Activated CD4-positive, alpha-beta T cell treated with anti-CD3 and anti-CD28 coated beads, Interleukin-2, amount 10 ng/mL, durations not matched to agents 24 days and 14 days (primary cell): ENCODE measurements at places on chromosomes 5 and 9. TPM values are rescaled to one million over a fixed set of nuclear protein-coding genes. Genes with fewer than 3 reads are reported as not detected.

OR13C8 gene
- not detected in 2 replicates for total RNA-seq

PCDHGA10 gene
- total RNA-seq, result 0.07 and 0.21 TPM in 2 replicates

PRLR gene
- not detected in 2 replicates for total RNA-seq

FAM153A gene
- 12.8 and 13.1 TPM in 2 replicates for total RNA-seq

GRCh38 chr9:130002320-130002719, 40.7 kb downstream of the FNBP1 start:
- no peak for DNase-seq

DNA sequence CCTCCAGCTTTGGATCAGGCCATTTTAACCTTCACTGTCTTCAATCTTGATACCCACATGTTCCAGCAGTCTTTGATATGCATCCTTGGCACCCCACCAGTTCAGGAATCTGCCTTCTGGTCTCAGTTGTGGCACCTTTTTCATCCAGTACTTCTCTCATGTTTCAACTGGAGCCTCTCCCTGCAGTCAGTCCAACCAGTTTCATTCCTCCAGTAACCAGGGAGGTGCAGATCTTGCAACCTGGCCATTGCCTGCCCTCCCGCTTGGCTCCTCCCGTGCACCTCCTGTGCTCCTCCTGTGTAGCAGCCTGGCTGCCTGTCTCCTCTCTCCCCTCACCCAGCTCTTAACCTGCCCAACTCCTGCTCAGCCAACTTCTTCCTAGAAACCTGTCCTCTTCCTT, 20.2 kb downstream of the FUBP3 start:
- no peak for DNase-seq

DNA sequence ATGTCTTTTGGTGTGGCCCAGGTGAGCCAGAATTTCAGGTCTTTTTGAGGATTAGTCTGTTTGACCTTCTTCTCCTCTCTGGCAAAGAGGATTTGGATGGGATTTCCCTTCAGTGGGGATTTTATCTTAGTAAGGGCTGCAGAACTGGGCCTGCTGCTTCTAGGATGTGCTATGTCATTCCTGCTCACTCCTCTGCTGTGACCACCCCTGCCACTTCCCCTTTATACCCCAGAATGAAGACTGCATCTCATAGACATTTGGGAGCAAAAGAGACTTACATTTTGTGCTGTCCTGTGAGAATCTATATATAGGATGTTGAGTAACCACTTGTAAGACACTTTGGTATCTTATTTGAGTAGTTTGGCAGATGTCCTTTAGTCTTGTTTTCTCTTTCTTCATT, 76.2 kb downstream of the ARHGAP26 start:
- no peak for DNase-seq

DNA sequence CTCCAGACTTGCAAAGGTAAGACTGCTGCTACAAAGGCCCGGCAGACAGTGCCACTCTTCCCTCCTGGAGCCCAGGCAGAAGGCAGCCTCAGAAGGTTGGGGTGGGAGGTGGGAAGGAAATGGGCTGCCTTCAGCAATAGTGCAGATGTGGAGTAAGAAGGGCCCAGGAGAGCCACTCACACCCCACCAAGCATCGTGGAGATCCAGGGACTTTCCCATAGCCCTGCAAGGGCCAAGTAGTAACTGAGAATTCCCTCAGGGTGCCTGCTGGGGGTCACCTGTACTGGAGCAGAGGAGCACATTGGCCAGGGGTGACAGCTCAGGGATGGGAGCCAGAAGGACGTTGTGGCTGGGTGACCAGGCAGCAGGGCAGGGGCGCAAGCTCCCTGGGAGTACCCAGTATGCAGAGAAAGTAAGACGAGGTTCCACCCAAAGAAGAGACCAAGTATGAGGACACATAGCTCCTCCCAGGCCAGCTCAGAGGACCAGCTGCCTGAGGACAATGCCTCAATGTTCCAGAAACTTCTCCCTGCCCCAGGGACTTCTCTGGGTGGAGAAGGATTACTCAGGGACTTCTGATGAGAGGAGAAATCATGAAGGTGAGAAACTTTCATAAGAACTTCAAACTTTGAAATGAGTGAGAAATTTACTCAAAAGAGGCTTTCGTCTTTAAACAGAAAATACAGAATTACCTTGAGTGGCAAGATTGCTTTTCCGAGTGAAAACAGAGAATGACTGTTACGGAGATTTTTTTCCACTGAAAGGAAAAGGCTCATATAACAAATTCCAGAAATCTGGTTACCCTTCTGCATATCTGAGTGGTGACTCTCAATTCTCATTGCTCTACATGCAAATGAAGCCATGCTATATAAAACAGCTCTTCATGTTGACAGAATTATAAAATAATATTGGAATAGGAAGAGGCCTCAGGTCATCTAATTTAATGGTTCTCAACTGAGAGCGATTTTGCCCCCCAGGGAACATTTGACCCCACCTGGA, 87.9 kb upstream of the TRIO start:
- DNase-seq, result no peak

GRCh38 chr9:36163049-36163785, 6.0 kb upstream of the CCIN start:
- DNase-seq, result no peak

DNA sequence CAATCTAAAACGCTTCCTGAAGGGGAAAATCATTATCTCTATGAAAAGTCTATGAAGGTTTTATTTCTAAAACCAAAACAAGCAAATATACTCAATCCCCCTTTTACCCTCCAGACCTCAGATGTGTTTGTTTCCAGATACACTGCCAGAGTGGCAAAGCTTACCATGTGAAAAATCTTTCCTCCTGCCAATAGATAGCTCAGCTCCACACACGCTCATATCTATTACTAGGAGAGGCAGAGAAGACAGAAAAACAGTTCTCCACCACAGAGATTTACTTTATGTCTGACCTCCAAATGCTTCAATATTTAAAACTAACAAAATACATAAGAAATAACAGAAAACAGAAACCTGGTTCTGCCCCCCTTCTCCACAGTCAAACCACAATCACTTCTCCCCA, 7.0 kb downstream of the IRX2 start:
- no peak for DNase-seq

GRCh38 chr9:124047251-124047672, 35.7 kb downstream of the LHX2 start:
- no peak for DNase-seq

GRCh38 chr9:82757924-82758323, 305.0 kb downstream of the RASEF start:
- DNase-seq, result no peak

- no peak for DNase-seq
These were observed 57.3 kb downstream of the CTSL start for GRCh38 chr9:87783180-87783579.
